Lung microvascular endothelial cell (primary cell): ENCODE measurements at places on chromosomes 3 and 15. TPM values are rescaled to one million over a fixed set of nuclear protein-coding genes. Genes with fewer than 3 reads are reported as not detected.
A peak's percentile ranks its signal among the peaks of the same experiment; 100 is the strongest.

GRCh38 chr15:86690566-86690965 is 610.9 kb downstream of the AGBL1 start:
- DNase-seq, result no peak

DNA sequence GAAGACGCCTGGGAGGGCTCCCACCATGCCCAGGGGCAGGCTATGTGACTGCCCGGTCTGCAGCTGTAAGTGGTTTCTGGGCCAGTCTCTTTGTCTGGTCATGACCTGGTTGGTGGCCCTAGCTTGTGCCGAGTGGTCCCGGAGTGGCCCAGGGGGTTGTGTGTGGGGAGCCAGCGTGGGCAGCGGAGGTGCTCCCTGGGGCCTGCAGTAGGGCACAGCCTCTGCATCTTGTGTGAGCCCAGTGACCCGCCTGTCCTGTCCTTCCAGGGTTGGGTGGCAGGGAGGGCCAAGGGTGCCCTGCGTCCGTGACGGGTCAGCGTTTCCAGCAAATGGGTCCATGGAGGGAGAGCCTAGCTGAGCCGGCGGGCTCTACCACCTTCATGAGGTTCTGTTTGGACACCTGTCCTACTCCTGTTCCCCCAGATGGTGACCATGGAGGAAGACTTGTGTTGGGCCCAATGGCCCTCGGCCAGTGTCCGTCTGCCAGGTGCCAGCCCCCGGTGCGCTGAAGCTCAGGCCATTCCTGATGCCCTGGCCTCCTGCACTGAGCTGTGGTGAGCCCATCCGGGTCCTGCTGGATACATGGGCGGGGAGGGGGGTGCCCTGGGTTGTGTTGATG is 215.4 kb downstream of the SNRPN start:
- no peak for DNase-seq

GRCh38 chr3:44991326-44991725 is 15.3 kb downstream of the EXOSC7 start:
- no peak for DNase-seq

GRCh38 chr3:132042681-132043080 is 7.9 kb upstream of the CPNE4 start:
- DNase-seq, result no peak

GRCh38 chr3:155007729-155008128 is 72.4 kb upstream of the MME start:
- no peak for DNase-seq

- DNase-seq, result no peak
Measured at GRCh38 chr3:57006179-57006657, 54.2 kb upstream of the SPATA12 start.

- no peak for DNase-seq
Measured at GRCh38 chr3:136989781-136990524, 32.2 kb downstream of the IL20RB start.

- DNase-seq, result no peak
Measured at GRCh38 chr3:67798412-67798811, 144.0 kb upstream of the SUCLG2 start.

GRCh38 chr15:92914768-92915221 is 14.7 kb downstream of the CHD2 start:
- no peak for DNase-seq

DNA sequence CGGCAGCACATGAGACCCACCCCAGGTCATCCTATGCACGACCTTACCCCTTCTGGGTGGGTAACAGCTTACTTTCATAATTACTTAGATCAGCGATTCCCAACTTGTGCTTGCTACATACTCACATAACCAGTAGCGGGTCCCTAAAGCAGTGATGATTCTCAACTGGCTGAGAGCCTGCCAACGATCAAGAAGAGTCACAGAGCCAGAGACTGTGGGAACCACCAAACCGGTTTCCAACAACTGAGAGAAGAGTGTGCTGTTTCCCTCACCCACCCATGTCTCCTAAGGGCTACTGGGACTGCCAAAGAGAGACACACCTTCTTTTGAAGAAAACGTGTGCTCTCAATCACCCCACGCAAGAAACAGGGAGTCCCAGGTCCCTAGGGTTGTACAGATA is 12.0 kb upstream of the XXYLT1 start:
- no peak for DNase-seq

- DNase-seq, result no peak
Measured at GRCh38 chr3:33167284-33167683, 51.3 kb downstream of the SUSD5 start.

DNA sequence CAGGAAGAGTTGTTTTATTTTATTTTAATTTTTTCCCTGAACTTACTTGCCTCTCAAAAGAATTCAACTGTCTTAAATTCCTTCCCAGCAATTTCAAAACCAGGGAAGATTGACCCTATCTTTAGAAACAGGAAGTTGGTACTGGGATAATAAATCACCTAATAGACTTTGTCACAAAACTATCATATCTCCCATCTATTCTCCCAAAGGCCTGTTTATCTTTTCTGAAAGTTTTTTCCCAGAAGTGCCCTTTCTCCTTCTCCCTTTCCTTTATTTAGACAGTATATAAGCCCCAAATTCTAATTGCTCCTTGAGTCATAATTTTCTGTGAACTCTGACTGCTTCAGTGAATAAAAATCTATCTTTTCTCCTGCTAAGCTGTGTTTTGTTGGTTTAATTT is 2.9 kb upstream of the RNF7 start:
- no peak for DNase-seq

DNA sequence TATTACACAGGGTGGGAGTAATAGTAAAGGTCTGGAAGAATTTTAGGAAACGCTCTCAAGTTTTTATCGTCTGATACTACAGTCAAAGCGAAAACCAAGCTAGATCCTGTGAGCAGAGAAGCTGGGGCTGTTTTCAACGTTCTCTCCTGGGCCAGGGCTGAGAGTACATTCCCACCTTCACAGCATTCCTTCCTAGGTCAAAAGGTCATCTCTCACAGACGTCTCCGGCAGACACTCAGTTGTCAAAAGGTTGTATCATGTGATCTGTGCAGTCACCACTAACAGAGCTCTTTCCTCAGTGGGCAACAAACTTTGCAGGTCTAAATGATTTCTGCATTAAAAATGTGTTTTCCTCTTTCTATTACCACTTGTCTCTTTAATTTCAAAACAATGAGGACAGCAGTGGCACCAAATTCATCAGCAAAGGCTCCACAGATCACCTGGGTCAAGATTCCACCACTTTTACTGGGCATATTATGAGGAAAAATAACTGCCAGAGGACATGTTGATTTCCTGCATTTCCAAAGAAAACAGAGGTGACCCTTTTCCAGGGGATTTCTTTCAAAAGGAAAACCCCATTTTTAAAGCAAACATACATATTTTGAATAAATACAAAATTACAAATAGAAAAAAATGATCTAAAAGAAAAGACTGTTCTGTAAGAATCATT is 41.9 kb downstream of the MEIS2 start:
- peak; percentile 74 for DNase-seq

- no peak for DNase-seq
Measured at GRCh38 chr15:36671017-36671416, 91.6 kb downstream of the CDIN1 start.

- no peak for DNase-seq
Measured at GRCh38 chr3:65827076-65827475, 211.6 kb downstream of the MAGI1 start.

DNA sequence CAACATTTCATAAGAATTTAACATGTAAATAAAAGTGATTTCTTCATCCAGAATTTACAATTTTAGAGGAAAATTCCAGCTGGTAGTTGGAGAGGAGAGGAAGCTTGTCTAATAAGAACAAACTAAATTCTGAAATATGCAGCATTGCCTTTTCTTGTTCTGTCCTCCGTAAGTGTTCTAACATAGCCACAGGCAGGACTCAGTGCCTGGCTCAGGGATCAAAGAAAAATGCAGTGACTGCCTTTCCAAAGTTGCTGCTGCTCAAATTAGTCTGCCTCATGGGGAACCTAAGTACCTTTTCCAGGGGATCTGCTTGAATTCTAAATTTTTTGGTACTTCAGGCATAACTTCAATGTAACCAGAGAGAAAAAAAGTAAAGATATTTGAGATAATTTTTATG is 713.0 kb upstream of the CADM2 start:
- DNase-seq, result no peak

- no peak for DNase-seq
Measured at GRCh38 chr15:75786575-75786947, 56.7 kb upstream of the UBE2Q2 start.

DNA sequence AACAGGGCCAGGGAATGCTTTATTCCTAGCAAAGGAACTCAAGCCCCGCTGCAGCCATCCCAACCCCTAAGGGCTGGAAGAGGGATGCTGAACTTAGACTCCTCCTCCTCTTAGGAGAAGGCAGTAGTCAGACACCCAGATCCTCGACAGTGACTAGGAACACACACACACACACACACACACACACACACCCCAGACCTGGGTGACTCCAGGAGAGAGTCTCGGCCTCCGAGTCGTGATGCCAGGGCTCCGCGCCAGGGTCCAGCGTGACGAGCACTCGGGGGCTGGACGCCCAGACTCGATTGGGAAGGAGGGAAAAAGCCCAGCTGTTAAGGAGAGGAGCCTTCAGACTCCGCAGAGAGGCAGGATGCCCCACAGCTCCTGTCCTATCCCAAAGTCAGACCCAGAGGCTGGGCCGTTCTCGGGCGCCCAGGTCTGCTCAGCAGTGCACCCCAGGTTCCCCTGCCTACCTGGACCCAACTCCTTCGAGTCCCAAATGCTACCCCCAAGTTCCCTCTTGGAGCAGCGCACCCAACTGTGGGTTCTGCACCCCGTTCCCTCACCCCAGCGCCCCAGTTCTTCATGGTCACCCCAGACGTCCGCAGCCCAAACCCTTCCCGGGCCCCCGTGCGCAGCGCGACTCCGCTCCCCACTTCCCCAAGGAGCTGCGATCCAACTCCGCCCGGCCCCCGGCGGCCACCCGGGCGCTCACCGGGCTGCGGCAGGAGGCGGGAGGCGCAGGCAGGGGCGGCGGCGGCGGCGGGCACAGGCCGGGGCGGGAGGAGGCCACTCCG is 421 bp downstream of the BMF start:
- no peak for DNase-seq

GRCh38 chr3:107981471-107982111 is 109.2 kb downstream of the CD47 start:
- no peak for DNase-seq

DNA sequence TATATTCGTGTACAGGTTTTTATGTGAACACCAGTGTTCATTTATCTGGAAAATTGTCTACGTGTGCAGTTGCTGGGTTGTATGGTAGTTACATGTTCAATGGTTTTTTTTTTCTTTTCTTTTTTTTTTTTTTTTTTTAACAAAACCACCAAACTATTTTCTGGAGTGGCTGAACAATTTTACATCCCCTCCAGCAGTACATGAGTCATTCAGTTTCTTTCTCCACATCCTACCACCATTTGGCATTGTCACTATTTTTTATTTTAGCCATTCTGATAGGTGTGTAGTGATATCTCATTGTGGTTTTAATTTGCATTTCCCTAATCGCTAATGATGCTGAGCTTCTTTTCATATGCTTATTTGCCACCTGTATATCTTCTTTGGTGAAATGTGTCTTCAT is 256.3 kb upstream of the EOMES start:
- DNase-seq, result no peak

GRCh38 chr15:44500555-44500954 is 36.4 kb upstream of the EIF3J start:
- DNase-seq, result no peak

DNA sequence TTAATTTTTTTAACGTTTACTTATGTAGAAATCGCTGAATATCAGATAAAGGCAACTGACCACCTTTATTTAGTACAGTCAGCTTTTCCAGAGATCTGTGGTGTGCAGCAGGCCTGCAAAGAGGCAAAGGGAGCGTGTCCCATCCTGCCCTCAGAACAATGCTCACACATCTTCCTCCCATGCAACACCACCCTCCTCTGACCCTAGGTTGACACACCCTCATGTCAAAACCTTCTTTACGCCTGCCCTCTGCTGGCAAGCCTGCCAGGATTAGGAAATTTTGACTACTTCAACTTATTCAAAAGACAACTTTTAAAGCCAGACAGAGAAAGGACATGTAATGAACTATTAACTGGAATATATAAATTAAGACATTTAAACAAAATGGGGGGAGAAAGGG is 513.7 kb downstream of the FOXP1 start:
- DNase-seq, result peak; percentile 82

GRCh38 chr3:41507336-41508062 is 308.2 kb downstream of the CTNNB1 start:
- DNase-seq, result no peak

DNA sequence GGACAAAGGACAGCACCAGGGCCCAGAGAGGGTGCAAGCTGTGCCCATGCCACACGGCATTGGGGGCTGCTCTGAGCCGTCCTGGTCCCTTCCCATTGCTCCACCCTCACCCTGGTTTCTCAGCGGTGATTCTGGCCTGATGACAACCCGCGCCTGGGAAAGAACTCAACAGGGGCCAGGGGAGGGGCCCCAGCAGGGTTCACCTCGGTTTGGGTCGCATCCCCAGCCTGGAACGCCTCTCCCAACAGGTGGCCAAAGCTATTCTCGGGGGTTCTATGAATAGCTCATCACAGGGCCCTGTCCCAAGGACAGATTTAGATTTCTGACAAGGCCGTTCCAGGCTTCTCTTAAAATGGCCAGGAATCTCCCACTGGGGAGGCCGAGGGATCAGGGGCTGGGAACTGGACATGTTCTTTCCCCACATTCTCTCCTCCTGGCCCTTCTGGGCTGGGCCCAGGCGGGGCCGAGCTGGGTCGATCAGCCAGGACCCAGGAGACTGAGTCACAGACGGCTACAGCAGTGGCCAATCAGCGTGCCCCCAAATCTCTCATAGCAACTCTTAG is 17.9 kb downstream of the GRIP2 start:
- no peak for DNase-seq

DNA sequence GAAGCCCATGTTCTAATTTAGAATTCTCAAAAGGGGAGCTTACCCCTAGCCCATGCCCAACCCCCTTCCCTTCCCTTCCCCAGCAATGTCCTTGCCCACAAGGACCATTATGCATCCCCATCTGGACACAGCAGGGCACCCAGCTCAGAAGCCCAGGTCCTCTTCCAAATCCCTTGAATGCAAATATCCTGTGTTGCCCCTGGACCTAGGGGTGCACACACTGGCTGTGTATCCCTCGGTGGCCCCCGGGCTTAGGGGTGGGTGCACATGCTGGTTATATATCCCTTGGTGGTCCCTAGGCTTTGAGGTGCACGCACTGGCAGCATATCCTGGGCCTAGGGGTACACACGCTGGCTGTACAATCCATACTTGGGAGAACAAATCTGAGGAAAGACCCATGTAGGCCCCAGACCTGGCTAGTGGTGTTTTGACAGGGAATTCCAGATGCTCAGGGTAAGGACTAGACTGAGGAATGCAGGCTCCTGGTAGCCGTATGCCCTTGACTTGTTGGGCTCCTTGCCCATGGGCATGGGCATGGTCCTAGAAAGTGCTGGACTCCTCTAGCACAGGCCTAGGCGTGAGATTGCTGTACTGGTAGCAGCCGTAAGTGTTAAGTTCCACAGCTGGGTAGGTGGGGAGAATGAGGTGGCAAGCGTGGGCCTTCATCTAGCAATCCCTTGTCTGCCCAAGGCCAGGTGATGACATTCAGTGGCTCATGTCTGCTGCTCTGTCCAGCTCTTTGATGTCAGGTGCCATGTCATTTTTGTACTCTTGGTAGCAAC is 222.4 kb downstream of the OPA1 start:
- no peak for DNase-seq

WDR49 gene
- total RNA-seq, result 0.20 and 0.22 TPM in 2 replicates

PDIA5 gene
- total RNA-seq, result 53.4 and 60.4 TPM in 2 replicates

FHIT gene
- 0.22 and 0.79 TPM in 2 replicates for total RNA-seq

ADAMTSL3 gene
- total RNA-seq, result 12.0 and 12.5 TPM in 2 replicates

BBS4 gene
- 4.2 and 7.0 TPM in 2 replicates for total RNA-seq

FILIP1L gene
- total RNA-seq, result 22.0 and 36.3 TPM in 2 replicates

SYNPR gene
- total RNA-seq, result not detected in 2 replicates

FBXO40 gene
- under 0.01 TPM in 1 of 2 replicates, not detected in the other for total RNA-seq

ARL14 gene
- not detected in 2 replicates for total RNA-seq

RAD18 gene
- 4.8 and 6.1 TPM in 2 replicates for total RNA-seq

USP50 gene
- total RNA-seq, result 0.20 and 0.22 TPM in 2 replicates

SCAANT1 gene
- 1.7 TPM in 1 of 2 replicates, not detected in the other for total RNA-seq
